NCI-H226 (cell line): ENCODE measurements at places on chromosomes 16 and 17.

GRCh38 chr16:75745823-75746222 is 19.5 kb upstream of the CPHXL start:
- no peak for DNase-seq

GRCh38 chr16:47528431-47528830 is 67.3 kb downstream of the PHKB start:
- DNase-seq = no peak

GRCh38 chr17:74754832-74755231 is 6.4 kb downstream of the NHERF1 start:
- no peak for DNase-seq

- no peak for DNase-seq
These were observed 201.2 kb downstream of the HS3ST3A1 start for GRCh38 chr17:13400491-13400890.

- DNase-seq = no peak
These were observed 7.1 kb downstream of the MRM3 start for GRCh38 chr17:789160-789840.

DNA sequence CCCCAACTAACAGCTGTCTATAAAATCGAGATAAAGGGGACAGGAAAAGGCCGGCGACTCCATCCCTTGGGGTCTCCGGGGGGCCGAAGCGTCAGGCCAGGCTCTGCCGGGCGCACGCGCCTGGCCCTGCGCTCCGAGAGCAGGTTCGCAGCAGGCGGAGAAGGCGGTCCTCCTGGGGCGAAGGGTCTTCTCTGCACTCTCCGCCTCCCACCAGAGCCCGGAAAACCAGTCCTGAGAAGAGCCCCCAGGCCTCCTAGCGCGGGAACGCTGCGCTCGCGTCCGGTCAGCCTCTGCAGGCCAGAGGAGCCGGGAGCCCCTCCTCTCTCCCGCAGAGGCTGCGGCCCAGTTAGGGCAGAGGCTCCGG is 5.1 kb downstream of the FOXF1 start:
- no peak for DNase-seq

- DNase-seq = no peak
These were observed 88.4 kb upstream of the ATF7IP2 start for GRCh38 chr16:10297341-10298006.

GRCh38 chr16:68074850-68075555 is 10.2 kb upstream of the NFATC3 start:
- no peak for DNase-seq

DNA sequence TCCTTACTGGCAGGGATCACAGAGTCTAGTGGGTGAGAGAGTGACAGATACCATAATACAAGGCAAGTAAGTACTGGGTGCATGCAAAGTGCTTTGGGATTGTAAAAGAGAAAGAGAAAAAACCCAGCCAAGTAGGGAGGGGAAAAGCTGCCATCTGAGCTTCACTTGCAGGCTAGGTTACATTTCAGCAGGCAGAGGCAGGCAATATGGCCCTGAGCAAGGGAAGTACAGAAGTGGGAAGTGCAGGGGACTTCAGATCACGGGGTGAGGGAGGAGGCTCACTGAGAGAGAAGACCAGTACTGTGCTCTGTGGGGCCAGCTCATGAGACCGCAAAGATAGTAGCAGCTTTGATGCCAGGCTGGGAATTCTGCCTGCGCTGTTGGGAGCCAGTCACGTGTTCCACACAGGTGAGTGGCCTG is 230.6 kb downstream of the MSI2 start:
- no peak for DNase-seq

GRCh38 chr17:14301279-14302090 is 604 bp downstream of the HS3ST3B1 start:
- no peak for DNase-seq

GRCh38 chr16:85503679-85504231 is 109.4 kb upstream of the GSE1 start:
- no peak for DNase-seq

GRCh38 chr17:10316801-10317542 is 55.8 kb downstream of the MYH13 start:
- peak; percentile 42 for DNase-seq

GRCh38 chr16:58418601-58419000 is 26.3 kb downstream of the GINS3 start:
- DNase-seq = peak; percentile 42

- no peak for DNase-seq
These were observed 7.2 kb upstream of the SETD6 start for GRCh38 chr16:58507963-58508670.

- no peak for DNase-seq
These were observed 49.9 kb downstream of the NLRC5 start for GRCh38 chr16:57039148-57039812.

DNA sequence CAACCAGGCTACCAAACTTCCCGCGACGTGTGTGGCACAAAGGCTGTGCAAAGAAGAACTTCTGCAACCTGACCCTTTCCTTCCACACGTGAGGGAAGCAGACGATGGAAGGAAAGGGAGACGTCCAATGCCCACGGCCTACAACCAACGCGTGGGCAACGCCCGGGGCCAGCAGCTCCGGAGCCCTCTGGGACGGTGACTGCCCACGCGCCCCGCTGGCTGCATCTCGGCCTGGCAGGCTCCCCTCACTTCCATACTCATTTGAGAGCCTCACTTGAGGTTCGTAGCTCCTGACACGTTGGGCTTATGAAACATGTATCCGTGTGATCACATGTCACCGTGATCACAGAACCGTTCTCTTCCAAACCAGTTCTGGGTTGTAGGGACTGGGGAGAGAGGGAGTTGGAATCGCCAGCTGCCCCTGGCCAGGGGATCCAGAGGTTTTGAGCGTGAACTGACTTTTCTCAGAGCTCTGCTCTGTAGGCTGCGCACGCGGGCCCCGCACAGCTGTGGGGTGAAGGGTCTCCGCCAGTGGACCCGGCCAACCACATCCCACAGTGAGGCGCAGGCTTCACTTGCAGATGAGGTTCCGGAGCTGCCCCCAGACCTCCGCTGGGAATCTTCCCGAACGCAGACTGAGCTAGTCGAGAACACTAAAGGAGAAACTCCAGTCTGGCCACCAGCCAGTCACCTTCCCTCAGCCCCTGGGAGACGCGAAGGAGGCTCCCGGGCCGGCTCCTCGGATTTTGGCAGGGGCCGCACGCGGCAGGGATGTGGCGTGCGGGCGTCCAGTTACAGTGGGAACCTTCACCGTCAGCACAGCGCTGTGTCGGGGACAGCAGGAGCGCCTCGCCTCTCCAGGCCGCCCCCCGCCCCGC is 1.0 kb downstream of the LMF1 start:
- no peak for DNase-seq

DNA sequence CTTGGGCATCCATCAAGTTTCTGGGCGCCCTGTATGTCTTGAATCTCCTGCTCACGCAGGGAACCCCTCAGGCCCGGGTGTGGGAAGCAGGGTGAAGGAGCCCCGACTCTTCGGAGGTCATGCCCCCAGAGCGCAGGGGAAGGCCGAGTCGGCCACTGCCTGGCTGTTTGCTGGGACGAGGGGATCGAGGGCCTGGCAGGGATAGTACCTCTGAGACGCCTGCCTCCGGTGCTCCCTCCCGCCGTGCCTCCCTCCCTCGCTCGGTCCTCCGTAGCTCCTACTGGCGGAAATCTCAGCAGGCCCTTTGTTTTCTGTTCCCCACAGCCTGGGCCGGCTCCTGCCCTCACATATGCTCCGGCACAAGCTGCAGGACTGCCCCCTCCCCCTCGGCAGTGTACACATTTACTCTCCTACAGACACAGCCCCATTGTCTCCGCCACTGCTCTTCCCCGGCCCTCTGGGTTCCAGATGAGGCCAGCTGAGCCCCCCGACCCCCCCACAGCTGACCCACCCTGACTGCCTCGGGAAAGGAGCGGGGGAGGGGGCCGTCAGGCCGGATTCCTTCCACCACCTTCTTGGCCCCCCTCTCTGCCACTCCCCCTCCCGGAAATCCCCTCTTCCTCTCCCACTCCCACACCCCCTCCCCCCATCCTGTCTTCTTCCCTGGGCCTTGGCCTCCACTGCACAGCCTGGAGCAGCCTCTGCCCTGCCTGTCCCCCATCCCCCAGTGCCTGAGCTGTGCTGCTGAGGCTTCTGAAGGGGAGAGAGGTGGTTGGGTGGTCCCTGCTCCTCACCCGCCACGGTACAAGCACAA is 1.4 kb downstream of the TRAF4 start:
- DNase-seq = peak; percentile 48

DNA sequence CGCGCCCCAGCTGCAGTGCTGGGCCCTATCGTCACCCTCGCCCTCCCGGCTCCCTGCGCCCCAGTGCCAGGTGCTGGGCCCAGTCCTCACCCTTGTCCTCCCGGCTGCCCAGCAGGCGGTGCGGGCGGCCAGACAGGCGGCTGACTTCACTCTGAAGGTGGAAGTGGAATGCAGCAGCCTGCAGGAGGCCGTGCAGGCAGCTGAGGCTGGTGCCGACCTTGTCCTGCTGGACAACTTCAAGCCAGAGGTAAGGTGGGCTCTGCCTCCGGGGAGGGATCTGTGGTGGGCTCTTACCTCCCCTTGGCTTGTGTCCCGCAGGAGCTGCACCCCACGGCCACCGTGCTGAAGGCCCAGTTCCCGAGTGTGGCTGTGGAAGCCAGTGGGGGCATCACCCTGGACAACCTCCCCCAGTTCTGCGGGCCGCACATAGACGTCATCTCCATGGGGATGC is 17.9 kb downstream of the QPRT start:
- no peak for DNase-seq

DNA sequence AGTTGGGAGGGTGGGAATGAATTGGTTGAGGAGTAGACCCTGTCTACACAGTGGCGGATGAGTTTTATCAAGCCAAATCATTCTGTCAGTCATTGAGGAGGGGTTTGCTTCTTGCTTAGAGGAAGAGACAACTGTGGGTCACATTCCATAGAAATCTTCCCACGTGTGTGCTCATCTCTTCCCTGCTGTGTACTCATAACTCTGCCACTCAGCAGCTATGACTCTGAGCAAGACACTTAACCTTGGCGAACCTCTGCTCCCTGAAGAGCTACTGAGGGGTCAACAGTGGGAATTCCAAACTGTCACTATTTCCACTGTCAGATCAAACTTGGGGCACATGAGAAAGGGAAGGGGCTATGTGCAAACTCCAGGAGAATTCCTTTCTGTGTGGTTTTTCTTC is 72.6 kb upstream of the COX10 start:
- DNase-seq = no peak

- DNase-seq = peak; percentile 35
These were observed 40.5 kb upstream of the MGAT5B start for GRCh38 chr17:76827736-76828135.

DNA sequence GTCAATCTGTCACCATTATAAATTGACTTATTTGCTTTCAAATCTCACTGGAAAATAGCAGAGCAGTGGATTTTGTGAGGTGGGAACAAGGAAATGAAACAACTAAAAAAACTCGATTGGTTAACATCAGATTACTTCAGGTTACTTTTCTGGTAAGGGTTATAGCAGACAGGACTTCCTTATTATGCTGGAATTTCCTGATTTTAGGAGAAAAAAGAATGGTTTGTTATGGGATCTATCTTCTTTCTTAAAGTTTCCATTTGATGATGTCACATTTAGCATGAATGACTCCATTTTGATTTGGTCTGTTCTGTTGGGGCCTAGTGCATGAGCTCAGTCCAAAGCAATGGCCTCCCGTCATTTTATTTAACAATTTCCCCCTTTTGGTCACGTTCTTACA is 210.6 kb downstream of the KCNJ2 start:
- DNase-seq = no peak

- DNase-seq = no peak
These were observed 144.6 kb upstream of the FOXF1 start for GRCh38 chr16:86365513-86366273.

GRCh38 chr17:34533806-34534527 is 45.4 kb upstream of the TMEM132E start:
- DNase-seq = no peak

DNA sequence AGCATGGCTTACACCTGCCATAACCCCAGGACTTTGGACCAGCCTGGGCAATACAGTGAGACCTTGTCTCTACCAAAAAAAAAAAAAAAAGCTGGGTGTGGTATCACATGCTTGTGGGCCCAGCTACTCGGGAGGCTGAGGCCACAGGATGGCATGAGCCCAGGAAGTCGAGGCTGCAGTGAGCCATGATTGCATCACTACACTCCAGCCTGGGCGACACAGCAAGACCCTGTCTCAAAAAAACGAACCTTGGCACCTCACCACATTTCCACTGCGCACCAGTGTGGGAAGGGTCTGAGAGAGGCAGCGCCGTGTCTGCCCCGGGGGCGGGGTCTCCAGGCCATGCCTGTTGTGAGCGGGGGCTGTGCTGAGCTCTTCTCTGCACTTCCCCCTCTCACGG is 6.3 kb downstream of the ACSF3 start:
- no peak for DNase-seq

DNA sequence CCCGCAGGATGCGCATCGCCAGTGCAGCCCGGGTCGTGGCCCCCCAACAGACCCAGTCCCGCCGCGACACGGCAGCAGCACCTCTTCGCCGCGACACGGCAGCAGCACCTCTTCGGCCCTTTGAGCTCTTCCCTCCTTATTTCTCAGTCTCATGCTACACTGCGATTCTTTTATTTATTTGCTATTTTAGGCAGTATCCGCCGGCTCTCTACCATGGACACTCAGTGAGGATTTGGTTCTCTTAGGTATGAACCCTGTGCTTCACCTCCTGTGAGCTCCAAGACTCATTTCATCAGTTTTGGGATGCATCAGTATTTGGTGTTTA is 8.3 kb upstream of the MAP2K3 start:
- DNase-seq = no peak

- DNase-seq = peak; percentile 28
These were observed at the start of gene ZBTB4 for GRCh38 chr17:7479213-7480088. Gene ZBTB4, minus strand, starts transcription at chr17:7479631. Its CDS starts 12,830 bp downstream, at chr17:7466801.

DNA sequence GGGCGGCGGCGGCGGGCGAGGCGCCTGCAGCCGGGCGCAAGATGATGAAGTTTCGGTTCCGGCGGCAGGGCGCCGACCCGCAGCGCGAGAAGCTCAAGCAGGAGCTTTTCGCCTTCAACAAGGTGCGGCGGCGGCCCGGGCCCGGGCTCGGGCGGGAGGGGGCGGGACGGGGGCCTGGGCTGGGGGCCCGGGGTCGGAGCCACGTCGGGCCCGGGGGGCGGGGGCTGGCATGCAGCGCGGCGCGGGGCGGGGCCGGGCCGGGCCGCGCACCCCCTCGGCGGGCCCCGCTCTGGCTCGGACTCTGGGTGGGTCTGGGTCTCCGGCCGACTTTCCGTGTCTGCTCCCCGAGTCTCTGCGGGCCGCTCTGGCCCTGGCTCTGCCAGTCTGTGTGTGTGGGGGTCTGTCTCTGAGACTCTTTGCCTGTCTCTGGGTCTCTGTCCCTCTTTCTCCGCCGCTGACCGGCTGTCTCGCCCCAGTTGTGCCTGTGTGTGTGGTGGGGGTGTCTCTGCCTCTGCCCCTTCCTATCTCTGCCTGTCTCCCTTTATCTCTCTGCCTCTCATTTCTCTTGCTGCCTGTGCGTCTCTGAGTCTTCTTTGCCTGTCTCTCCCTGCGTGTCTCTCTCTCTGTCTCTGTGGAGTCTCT is 328 bp downstream of the LLGL1 start:
- DNase-seq = no peak
